ENCODE measurements at places on chromosomes 16 and 17. TPM values are rescaled to one million over a fixed set of nuclear protein-coding genes. Genes with fewer than 3 reads are reported as not detected.
A peak's percentile ranks its signal among the peaks of the same experiment; 100 is the strongest.

Gene C17orf113
- total RNA-seq: 0.43 TPM

- DNase-seq: no peak
These were observed 123.5 kb downstream of the ANKRD11 start for GRCh38 chr16:89366561-89367537.

Gene SLC47A1
- 11.8 TPM for total RNA-seq

- DNase-seq: no peak
These were observed 10.3 kb upstream of the HAPSTR1 start for GRCh38 chr16:9081158-9081557.

Gene AATK
- 9.3 TPM for total RNA-seq

GRCh38 chr17:71398800-71399219, 722.0 kb upstream of the SOX9 start:
- DNase-seq: no peak

Gene ATXN1L
- 22.9 TPM for total RNA-seq

- DNase-seq: no peak
These were observed 10.7 kb downstream of the SGSM2 start for GRCh38 chr17:2347805-2348685.

- peak; percentile 82 for DNase-seq
These were observed 56.1 kb upstream of the MED9 start for GRCh38 chr17:17420561-17421269.

Gene ACSM3
- 1.7 TPM for total RNA-seq

Gene KRTAP4-4
- total RNA-seq: not detected

- no peak for DNase-seq
These were observed 27.4 kb upstream of the CACNA1H start for GRCh38 chr16:1125471-1125870.

DNA sequence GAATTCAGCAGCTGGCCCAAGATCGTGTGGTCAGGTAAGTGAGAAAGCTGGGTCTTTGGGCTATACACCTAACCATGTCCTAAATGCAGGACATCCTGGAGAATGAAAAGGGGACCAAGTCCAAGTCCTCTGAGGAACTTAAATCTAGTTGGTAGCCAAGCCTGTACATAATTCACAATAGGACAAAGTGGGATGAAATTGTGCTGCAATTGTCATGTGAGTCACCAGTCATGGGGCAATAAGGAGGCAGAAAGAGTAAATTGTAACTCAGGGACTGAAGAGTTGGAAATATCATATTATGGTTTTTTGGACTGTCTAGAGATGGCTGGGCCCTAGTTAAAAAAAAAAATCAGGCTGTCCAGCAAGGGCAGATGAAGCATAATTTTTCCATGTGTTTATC, 202.6 kb downstream of the CYLD start:
- no peak for DNase-seq

GRCh38 chr16:87496447-87496801, 3.6 kb upstream of the ZCCHC14 start:
- no peak for DNase-seq

DNA sequence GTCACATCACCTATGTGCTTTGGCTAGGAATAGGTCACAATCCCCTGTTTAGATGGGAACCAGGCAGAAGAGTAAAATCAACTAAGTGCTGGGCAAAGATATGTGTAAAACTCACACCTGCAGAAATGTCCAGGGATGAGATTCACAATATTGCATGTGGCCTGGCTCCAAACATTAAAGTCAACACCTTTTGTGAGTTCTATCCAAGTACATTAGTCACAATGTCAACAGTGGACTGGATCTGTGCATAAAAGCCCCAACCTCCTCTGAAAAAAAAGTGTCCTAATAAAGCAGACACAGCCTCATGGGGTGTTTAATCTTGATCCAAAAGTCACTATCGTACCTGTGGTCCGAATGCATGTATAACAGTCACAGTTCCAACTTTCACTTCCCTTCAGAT, 1990.3 kb downstream of the TP53TG3F start:
- DNase-seq: no peak

Gene EVPLL
- not detected for total RNA-seq

GRCh38 chr17:72613806-72614292, 478.6 kb downstream of the SLC39A11 start:
- no peak for DNase-seq

GRCh38 chr17:1222321-1222720, 42.5 kb upstream of the ABR start:
- DNase-seq: no peak

Gene CHAD
- total RNA-seq: 0.30 TPM

GRCh38 chr17:1251866-1252608, 18.2 kb upstream of the BHLHA9 start:
- DNase-seq: no peak

Gene CDH1
- total RNA-seq: 0.13 TPM

Gene DNAI2
- total RNA-seq: not detected

Gene SRCIN1
- 6.2 TPM for total RNA-seq

DNA sequence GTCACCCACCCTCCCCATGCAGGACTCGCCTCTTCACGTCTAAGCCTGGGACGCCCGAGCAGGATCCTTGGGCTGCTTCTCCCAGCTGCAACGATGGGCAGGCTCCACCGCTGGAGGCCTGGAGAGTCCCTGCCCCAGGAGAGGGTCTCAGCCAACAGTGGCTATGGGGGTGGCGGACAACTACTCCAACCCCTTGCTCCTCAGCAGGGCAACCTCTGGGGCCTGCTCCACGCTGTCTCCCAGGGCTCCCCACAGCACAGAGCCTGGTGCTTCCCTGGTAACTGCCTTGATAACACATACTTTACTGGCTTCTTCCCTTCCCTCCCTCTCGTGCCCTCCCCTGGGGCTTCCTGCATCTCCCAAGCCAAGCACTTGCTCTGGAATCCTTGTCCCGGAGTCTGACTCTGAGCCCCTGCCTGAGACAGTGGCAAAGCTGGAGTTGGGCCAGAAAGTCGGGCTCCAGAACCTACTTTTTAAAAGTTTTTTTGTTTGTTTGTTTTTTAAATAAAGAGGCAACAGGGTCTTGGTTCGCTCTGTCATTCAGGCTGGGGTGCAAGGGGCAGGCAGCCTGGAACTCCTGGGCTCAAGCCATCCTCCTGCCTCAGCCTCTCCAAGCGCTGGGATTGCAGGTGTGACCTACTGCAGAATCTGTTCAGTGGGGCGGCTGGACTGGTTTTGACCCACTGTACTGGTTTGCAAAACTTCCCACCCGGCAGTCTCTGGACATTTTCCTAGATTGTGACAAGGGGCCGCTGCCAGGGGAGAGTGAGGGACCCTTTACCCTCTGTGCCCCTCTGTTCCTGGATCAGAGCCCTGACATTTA, 99.4 kb downstream of the TNFRSF13B start:
- DNase-seq: peak; percentile 74

DNA sequence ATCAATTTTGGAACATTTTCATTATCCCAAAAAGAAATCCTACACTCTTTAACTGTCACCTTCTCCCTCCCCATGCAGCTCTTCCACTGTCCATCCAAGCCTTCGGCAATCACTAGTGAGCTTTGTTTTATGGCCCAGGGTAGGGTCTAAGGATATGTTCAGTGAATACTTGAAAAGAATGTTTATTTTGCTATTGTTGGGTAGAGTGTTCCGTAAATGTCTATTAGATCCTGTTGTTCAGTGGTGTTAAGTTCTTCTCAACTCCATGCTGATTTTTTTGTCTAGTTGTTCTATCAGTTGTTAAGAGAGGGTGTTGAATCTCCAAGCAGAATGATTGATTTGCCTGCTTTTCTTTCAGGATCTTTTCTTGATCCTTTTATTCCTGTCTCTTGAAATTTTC, 29.9 kb downstream of the SPECC1 start:
- DNase-seq: no peak

DNA sequence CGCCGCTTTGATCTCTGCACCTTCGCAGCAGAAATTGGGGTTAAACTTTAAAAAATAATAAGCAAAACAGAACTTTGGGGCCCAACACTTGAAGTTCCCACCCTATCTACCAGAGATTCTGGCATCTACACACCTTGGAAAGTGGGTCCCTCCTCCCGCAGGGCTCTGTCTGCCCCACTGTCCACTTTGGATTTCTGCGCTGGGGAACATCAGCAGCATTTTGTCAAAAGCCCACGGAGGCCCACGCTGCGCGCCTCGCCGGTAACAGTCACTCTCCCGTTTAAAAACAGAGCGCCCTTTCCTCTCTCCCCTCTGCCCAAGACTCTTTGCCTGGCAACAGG, 725 bp upstream of the WNT9B start:
- no peak for DNase-seq

GRCh38 chr16:12643034-12643455, 160.6 kb downstream of the CPPED1 start:
- no peak for DNase-seq

GRCh38 chr17:10429421-10430045, 7.8 kb upstream of the MYH8 start:
- no peak for DNase-seq

DNA sequence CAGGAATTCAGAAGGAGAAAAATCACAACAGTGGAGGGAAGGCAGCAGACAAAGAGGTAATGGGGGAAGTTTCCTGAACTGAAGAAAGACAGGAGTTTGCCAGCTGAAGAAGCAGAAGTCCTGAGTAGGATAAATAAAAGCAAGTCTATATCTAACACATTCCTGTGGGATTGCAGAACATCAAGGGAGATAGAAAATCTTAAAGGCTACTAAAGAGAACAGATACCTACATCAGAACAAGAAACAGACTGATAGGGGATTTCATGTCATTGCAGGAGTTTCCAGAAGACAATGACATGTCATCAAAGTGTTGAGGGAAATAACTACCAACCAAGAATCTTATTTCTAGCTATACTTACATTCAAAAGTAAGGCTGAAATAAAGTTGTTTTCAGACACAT, 21.3 kb upstream of the CRYBA1 start:
- no peak for DNase-seq

Gene TMEM114
- not detected for total RNA-seq

Gene BRIP1
- 0.11 TPM for total RNA-seq

DNA sequence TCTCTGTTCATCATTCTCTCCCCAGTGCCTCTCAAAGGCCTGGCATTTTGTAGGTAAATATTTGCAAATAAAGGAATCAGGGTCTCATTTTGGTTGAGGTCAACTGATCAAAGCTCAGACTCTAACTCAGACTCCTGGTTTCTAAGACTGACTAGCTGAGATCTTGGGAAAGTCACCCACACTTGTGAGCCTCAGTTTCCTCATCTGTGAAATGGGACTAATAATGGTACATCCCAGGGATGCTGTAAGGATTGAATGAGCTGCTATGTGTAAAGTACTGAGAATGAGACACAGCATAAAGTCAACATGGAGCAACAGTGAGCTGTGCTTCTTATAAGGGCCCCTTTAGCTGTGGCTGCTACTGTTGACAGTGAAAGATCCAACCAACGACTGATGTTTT, 70.6 kb upstream of the XYLT1 start:
- no peak for DNase-seq

DNA sequence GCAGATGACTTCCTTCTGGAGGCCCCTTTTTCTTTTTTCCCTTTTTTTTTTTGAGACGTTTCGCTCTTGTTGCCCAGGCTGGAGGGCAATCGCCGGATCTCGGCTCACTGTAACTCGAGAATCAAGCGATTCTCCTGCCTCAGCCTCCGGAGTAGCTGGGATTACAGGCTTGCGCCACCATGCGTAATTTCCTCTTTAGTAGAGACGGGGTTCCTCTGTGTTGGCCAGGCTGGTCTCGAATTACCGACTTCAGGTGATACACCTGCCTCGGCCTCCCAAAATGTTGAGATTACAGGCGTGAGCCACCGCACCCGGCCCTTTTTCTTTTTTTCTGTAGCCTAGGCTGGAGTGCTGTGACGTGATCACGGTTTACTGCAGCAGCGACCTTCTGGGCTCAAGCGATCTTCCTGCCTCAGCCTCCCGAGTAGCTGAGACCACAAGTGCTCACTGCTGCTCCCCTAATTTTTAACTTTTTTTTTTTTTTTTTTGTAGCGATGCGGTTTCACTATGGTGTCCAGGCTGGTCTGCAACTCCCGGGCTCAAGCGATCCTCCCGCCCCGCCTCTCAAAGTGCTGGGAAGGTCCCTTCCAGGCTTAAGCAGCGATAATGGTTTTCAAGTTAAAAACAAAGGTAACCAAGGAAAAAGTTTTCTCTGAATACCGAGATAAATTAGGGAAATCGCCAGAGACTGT, 956 bp upstream of the IST1 start:
- peak; percentile 80 for DNase-seq

- DNase-seq: peak; percentile 95
These were observed 2.8 kb upstream of the CIBAR2 start for GRCh38 chr16:85114909-85115567.

Gene GRIN2A
- total RNA-seq: 1.1 TPM

GRCh38 chr16:13377143-13377542, 475.7 kb downstream of the SHISA9 start:
- DNase-seq: no peak

DNA sequence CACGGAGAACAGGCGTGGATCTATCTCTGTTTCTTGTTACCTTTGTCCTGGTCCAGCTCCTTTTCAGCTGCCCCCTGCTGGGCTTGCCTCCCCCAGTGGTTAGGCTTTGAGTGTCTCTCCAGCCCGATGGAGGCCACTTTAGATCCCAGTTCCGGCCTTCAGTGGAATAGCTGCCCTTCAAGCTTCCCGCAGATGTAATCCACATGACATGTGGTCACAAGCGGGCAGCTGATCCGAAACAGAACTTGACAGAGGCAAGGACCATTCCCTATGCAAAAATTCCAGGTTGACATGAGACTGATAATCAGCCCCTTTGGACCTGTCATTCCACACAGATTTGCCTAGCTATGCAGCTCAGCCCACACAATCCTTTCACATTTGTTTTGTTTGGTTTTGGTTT, 40.6 kb upstream of the AQP8 start:
- DNase-seq: no peak

Gene GAST
- total RNA-seq: not detected

DNA sequence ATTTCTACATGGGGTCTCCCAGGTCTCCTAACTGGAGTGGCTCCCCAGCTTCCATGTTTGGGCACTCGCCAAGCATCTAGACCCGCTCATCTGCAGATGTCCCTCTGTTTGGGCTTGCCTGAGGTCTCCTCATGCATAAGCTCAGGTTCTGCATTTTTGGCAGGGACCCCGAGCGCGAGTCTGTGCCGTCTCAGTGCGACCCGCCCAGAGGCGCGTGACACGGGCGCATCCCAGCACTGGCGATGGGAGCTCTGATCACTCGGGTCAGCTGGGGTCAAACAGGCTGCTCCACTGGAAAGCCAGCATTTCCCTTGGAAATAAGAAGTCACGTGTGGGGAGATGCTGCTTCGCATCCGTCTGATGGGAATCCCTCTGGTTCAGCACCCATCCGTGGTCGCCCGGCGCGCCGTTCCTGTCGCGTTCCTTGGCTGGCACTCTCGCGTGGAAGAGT, 56.9 kb upstream of the FASN start:
- DNase-seq: no peak

Gene KRT39
- total RNA-seq: not detected

DNA sequence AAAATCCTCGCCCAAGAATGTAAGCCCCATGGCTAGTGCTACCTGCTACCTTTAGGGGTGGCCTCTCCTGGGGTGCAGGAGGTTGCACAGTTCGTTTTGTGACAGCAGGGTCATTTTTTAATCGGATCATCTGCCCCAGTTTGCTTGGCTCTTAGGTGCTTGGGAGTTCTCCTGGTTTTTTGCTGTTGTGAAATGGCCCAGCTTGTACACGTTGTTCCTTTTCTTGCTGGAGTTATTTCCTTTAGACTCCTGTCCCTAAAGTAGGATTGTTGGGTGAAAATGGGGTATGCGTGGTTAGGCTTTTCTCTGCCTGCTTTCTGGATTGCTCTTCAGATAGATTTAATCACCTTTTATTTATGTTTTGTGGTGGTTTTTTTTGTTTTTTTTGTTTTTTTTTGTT, 25.8 kb downstream of the ABCC1 start:
- DNase-seq: no peak

Data from cardiac septum (tissue), 1 donor.